ENCODE measurements at places on chromosomes 5 and 9. TPM values are rescaled to one million over a fixed set of nuclear protein-coding genes. Genes with fewer than 3 reads are reported as not detected.

DNA sequence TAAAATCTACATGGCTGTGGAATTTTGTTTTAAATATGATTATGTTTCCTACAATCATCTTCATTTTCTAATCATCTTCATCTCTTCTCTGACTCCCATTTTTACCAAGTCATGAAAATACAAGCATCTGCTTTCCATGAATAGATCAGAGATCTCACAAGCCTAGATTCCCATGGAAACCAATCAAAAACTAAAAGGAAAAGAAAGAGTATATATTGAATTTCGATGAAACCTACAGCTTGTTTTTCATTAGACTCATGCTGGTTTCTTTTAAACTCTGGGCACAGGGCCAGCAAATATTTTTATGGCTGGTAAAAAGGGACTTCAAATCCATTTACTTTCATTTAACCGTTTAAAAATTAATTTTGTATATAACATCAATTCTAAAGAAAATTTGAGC, 51.2 kb downstream of the INVS start:
- H3K36me3 ChIP-seq, result no peaks in the 10 kb centered on the region
- H3K4me3 ChIP-seq, result no peak overlapping the region
- no peaks in the 10 kb centered on the region for H3K4me1 ChIP-seq
- no peak for DNase-seq

DNA sequence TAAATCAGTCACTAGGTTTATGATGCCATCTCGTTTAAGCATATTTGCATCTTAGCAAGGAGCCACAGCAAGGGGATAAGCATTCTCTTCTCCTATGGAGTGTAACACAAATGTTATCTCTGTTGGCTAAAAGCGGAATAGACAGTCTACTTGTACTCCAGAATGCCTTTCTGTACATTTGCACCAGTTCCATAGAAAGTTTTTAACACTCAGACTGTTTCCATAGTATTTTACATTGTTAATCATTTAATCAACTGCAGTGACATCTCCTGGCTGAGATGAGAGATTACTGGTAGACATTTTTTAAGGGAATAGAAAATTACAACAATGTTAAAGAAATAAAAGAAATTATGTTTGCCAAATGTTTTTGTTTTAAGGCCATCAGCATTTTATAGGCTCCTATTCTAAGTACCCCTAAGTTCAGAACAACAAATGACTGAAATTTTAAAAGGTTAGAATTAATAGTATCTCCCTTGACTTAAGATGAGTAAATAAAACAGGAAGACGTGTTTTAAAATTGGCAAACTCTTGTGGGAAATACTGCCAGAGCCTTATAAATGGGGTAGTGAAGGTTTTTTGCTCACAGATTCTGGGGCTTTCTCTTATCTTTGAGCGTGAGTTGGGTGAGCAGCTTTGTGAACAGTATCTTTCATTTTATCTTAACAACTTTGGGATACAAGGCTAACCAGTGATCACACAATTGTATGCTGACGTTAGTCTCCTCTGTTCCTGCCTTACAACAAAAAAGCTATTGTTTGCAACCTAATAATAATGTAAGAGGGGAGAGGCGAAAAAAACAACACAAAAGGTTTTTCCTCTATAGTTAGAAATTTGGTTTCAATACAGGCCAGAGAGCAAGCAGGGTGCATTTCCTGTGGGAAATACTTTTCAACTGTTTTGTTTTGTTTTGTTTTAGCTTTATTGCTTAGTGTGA, 294.3 kb downstream of the FBXL7 start:
- DNase-seq, result no peak
- no peaks in the 10 kb centered on the region for H3K4me1 ChIP-seq
- H3K36me3 ChIP-seq, result no peaks in the 10 kb centered on the region
- H3K27ac ChIP-seq, result no peak overlapping the region
- H3K27me3 ChIP-seq, result no peaks in the 10 kb centered on the region

DNA sequence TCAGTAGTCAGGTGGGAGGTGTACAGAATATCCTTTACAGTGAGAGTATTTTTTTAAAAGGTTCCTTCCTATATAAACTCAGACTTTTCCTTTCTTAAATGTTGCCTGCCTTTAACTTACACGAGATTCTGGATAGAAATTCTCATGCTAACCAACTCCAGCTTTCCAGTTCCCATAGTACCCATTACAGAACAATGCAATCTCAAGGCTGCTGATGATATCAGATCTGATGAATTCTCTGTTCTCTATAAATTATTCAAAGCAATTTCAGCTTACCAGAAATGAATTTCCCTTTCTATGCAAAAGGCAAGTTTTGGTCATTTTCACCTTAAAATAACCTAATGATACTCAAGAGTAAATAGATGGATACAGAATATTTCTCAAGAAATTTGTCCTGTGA, 90.3 kb downstream of the NUDT12 start:
- H3K36me3 ChIP-seq, result no peaks in the 10 kb centered on the region
- H3K4me3 ChIP-seq, result no peak overlapping the region
- H3K27me3 ChIP-seq, result no peaks in the 10 kb centered on the region
- H3K27ac ChIP-seq, result no peak overlapping the region
- peaks cover 14% of the 10 kb centered on the region for H3K4me1 ChIP-seq
- no peak for DNase-seq

Gene MIER3
- 26.3 TPM for total RNA-seq

Gene IL7R
- 0.19 TPM for total RNA-seq

DNA sequence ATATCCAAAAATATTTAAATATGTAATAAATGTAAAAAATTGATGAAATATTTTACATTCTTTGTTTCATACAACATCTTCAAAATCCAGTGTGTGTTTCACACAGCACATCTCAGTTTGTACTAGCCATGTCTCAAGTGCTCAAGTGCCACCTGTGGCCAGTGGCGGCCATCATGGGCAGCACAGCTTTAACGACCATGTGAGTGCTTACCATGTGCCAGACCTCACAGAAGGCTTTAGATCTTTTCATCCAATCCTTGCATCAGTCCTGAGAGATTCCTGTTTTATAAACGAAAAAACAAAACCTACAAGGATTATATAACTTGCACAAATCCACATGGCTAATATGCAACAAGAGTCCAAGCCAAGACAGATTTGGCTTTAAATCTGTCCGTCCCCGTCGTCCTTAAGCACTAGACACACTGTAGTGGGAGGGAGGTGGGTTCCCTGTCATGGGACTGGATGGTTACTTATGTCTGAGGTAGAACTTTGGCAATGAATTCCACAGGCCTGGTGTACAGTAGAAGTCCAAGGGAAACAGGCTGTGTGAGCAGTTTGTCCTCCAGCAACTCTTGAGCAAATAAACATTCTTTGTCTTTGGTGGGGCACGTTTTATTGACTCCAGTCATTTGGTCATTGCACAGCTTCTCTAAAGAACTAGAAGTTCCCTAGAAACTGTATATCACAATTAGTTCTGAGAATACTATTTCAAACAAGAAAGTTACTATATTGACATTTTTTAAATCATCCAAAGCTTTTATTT, 25.0 kb upstream of the F2R start:
- no peaks in the 10 kb centered on the region for H3K36me3 ChIP-seq
- DNase-seq, result no peak
- H3K27me3 ChIP-seq, result no peaks in the 10 kb centered on the region
- no peak overlapping the region for H3K27ac ChIP-seq
- no peak overlapping the region for H3K4me3 ChIP-seq
- H3K4me1 ChIP-seq, result peaks cover 44% of the 10 kb centered on the region

Gene GALNT12
- total RNA-seq, result 51.2 TPM

DNA sequence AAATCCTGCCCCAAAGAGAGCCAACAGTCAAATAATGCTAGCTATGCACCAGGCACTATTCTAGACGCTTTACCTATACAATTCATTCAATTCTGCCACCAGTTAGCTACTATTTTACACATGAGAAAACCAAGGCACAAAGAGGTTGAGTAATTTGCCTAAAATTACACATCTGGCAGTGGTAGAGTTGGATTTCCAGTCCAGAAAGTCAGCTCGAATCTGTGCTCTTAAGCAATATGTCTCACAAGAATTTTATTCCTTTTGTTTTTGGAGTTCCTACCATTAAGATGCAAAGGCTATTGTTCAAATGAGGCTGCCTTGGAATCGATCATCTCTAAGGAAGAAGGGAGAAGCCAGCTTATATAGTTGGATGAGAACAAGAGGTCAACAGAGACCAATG, 256.9 kb upstream of the RASA1 start:
- H3K4me1 ChIP-seq, result peaks cover 14% of the 10 kb centered on the region
- no peak for DNase-seq
- no peaks in the 10 kb centered on the region for H3K36me3 ChIP-seq
- H3K4me3 ChIP-seq, result no peak overlapping the region

Measured in Calu3 (cell line).